ENCODE measurements at places on chromosomes 2 and 18.

DNA sequence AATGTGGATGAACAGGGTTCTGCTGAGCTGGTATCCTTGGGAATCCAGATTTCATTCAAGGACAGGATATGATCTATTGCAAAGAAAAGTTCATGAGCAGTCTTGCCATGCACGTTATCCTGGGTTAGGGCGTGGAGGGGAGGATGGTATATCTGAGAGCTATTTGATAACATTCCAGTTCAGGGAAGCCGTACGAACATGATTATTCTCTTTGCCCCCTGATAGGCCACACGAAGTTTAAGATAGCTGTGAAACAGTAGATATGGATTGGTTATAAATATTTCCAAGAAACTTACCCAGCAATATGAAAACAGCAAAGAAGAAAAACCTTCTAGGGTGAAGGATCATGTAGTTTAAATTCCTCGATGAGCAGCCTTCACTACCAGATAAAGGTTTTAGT is 171.9 kb downstream of the LTBP1 start:
- DNase-seq = no peak

- DNase-seq = no peak
Measured at GRCh38 chr2:166784296-166784946, 103.9 kb upstream of the XIRP2 start.

- DNase-seq = no peak
Measured at GRCh38 chr2:128513961-128514283, 195.3 kb upstream of the HS6ST1 start.

DNA sequence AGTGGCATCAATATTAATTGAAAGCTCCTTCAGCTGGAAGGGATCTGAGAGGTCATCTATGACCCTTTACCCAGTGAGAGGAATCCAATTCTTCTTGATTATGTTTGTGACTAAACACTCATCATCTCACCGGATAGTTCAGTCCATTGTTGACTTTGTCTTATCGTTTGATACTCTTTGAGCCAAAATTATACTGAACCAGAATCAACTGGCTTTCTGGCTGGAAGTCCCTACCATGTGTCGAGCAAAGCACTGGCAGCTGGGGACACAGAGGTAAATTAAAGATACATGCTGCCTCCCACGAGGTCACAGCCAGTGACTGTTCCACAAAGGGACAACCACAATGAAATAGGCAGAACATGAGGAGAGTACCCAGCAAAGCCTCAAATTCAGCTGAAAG is 91.4 kb upstream of the FHL2 start:
- DNase-seq = no peak

DNA sequence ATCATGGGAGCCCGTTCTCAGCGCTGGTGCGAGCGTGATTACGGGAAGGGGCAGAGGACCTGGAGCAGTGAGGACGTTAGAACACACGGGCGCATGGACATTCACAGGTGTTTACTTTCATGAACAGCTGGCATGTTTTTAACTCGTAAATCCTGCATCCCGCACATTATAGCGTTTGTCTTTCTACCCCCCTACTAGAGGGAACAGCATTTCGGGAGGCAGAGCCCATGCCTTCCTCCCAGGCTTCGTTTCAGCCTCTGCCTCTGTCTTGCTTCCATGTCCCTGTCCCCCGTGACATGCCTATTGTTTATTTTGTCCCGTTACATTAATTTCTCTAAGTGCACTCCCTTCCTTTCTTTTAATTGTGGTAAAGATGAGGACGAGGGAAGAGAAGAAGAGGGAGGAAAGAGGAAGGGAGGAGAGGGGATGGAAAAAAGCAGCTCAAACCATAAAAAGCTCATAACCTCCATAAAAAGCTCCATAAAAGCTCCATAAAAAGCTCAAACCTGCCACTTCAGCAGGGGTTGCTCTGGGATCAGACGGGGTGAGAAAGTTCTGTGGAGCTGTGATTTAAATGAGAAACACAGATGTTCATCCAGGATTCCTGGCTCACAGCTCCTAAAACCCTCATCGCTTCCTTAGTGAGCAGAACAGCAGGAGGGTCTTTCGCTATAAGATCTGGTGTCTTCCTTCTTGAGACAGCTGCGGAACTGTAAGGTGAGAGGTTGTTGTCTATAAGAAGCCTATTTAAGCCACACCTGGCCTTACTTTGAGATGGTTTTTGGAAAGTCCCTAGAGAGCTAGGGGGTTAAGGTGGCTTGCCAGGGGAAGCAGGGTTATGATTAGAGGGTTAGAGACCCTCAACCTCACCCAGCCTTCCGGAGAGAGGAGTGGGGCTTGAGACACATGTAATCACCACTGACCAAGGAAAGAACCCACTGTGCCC is 66.6 kb upstream of the SNTG2 start:
- DNase-seq = no peak

GRCh38 chr2:18787726-18788125 is 198.4 kb upstream of the NT5C1B start:
- DNase-seq = no peak

DNA sequence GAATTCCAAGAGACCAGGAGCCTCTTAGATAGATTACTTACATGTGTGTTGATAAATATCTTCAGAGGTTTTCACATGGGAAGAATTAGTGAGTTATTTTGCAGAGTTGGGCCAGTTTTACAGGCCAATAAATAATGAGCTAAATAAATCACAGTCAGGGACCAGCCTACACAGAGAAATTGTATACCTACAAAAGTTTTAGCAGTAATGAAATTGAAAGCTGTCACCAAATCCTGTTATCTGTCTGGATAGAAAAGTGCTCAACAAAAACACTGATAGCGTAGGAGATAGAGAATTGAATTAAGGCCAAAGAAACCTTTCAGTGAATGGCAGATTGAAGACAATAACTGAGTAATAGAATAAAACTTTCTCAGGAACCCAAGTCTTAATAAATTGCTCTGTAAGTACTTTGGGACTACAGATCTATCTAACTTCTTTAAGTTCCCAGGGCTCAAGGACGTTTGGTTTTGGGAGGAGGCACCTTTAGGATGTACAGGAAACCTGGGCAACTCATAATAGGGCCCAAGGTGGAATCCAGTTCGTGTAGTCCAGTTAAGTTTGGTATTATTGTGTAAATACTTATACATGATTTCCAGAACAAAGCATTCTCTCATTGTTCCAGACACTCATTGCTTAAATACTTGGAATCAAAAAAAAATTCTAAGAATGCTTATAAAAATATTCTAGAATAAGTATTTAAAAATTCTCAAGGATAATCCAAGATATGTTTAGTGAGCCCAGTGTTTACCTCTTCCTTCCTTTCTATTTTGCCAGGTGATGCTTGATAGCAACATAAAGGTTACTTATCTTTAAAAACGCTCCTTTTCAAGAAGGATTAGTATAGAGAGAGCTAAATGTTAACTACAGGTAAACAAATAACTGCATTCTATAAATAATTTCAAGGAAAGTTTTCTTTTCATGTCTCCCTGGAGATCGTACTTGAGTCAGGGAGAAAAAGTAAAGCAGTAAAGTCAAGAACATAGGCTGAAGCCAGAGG is 134.5 kb downstream of the NCKAP5 start:
- no peak for DNase-seq

DNA sequence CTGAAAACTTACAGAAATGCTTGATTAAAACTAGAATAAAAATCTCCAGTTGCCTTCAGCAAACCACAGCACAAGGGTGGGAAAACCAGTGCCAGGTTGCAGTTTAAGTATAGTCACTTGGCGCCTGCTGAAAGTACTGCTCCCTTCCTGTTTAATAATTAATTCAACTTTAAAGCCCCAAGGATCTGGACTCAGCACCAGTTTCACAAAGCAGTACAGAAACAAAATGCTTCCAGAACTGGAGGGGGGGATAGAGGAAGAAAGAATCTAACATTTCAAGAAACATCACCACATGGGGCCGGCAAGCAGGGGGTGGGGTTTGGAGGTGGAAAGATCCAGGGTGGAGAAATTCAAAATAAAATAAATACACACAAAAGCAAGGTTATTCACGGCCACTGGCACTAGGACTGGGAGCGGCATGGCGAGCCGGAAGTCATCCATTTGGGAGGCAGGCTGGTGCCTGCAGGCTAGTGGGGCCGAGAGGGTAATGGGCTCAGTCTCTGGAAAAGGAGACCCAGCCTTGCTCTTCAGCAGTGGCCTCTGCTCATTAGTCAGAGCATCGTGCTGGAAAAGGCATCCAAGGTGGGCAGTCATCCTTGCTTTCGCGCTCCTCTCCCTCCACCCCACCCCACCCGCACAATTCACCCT is 85.8 kb downstream of the POU3F3 start:
- DNase-seq = peak; percentile 28

- DNase-seq = peak; percentile 40
Measured at GRCh38 chr2:100222844-100223243, 80.5 kb upstream of the AFF3 start.

DNA sequence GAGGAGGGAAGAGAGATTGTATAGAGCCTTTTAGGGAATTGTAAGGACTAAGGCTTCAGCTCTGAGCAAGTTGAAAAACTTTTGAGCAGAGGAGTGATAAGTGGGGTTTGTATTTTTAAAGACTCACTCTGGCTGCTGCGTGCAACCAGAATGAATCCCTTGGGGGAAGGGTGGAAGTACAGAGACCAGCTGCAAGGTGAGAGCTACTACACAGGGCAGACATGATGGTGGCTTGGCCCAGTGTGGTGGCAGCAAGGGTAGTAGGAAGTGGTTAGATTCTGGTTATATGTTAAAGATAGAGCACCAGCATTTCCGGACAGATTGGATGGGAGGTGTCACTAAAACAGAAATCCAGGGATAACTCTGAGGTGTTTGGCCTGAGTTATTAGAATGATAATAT is 10.1 kb upstream of the SESTD1 start:
- no peak for DNase-seq

DNA sequence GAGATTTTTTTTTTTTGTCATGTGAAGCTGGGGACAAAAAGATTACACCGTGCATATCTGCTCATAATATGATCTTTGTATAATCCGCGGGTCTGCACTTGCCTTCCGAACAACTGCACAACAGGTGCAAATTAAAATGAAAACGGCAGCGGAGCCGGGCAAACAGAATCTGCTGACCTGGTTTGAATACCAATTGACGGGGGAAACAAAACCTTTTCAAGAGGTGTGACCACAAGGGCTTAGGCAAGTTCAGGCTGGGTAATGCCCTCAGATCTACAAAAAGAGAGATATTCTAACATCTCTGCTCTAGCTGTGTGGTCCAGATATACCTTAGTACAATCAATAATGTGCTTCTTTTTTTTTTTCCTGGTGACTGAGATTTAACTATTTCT is 88.5 kb downstream of the ZEB2 start:
- peak; percentile 87 for DNase-seq

DNA sequence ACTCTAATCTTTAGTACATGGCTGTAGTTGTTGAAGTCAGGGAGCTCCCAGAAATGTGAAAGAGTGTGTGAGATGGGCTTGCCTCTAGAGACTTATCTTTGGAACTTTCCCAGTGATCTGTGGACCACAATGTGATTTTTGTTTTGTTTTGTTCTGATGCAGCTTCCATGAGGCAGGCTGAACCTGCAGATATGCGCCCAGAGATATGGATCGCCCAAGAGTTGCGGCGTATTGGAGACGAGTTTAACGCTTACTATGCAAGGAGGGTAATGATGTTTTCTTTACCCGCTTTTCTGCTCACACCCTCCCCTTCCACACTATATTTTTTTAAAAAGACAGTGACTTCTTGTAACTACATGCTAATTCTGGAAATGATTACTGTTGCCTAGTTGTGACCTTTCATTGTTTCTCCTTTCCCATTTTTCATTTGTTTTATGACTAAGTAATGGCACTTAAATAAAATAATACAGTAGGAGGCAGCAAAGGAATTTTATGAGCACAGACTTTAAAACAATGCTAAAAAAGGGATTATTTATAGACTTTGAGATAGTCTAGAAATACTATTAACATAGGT is 29.3 kb downstream of the BCL2L11 start:
- DNase-seq = no peak

DNA sequence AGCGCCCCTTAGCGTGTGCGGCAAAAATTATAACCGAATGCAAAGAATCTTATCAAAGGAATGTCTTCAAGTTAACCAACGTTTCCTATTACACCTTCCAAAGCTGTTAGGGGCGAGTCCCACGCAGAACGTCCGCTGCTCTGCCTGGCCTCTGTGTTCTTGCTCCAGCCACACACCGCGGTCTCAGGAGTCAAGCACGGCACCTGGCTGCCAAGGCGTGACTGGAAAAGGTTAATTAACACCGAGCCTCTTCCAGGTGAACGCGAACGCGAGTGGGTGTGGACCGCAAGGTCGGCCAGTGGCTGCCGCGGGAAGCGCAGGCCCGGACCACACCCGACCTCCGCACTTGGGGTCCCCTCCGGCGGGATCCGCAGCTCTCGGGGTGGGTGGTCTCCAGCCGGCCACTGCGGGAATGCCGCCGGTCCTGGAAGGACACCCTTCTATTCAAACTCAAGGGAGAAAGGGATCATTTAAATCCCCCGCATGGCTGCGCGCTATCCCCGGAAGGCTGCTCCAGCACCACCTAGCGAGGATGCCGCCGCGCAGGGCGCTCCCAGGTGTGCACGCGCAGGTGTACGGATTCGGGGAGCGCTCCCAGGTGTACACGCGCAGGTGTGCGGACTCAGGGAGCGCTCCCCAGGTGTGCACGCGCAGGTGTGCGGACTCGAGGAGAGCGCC is 830 bp downstream of the CYB5A start:
- DNase-seq = peak; percentile 32

DNA sequence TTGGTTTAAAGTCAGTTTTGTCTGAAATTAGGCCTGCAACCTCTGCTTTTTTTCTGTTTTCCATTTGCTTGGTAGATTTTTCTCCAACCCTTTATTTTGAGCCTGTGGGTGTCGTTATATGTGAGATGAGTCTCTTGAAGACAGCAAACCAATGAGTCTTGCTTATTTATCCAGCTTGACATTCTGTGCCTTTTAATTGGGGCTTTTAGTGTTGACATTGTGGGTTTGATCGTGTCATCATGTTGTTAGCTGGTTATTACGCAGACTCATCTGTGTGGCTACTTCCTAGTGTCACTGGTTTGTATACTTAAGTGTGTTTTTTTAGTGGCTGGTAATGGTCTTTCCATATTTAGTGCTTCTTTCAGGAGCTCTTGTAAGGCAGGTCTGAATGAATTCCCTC is 18.8 kb downstream of the TMEM87B start:
- DNase-seq = no peak

- no peak for DNase-seq
Measured at GRCh38 chr2:74137651-74138599, 9.8 kb downstream of the BOLA3 start.

GRCh38 chr2:159410276-159410675 is 123.8 kb upstream of the WDSUB1 start:
- no peak for DNase-seq

- no peak for DNase-seq
Measured at GRCh38 chr2:83850071-83850725, 608.9 kb downstream of the SUCLG1 start.
